ENCODE measurements at places on chromosomes 3 and 15.

- DNase-seq, result no peak
Measured at GRCh38 chr15:29573197-29573838, 248.9 kb downstream of the TJP1 start.

- no peak for DNase-seq
Measured at GRCh38 chr15:27723821-27724220, 375.3 kb downstream of the OCA2 start.

- no peak for DNase-seq
Measured at GRCh38 chr15:39127925-39128617, 452.8 kb upstream of the THBS1 start.

GRCh38 chr3:188230962-188231361, 77.0 kb downstream of the LPP start:
- no peak for DNase-seq

DNA sequence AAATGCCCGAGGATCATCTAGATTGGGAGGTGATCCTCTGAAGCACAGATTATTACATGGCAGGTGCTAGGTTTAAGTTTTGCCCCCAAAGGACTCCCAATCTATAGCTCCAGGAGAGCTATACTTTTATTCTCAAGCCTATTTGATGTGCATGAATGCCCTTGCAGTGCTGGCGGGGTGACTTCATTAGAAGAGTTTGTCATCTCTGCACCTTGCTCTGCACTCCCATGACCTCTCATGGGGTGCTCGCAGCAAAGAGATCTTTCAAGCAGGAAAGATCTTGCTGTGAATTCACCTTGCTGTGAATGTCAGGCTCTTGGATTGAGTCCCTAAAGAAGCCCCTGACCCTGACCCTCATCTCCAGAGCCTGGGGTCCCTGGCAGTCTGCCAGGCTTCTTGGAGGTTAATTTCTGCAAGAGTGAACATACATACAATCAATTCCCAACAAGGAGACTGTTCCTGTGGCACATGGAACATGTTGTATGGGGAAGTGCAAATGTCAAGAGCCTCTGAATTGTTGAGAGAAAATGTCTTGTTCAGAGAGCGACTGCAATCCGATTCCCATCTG, 45.9 kb downstream of the FAM43A start:
- DNase-seq, result no peak

DNA sequence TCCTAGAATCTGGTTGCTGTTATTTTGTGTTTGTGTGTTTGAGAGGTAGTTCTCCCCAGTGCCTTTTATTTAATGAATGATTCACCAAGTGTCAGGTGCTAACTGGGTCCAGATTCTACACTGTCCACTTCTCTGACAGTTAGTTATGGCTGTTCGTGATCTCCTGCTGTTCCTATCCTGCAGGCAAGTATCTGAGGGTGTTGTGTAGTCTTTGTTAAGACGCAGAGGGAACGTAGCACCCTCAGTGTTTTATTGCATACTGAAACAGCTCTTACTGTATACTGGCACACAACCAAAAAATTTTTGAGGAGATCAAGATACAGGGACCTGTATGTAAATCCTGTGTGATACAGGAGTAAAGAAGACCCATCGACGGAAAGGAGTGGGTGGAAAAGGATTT, 1271.3 kb downstream of the ROBO1 start:
- no peak for DNase-seq

DNA sequence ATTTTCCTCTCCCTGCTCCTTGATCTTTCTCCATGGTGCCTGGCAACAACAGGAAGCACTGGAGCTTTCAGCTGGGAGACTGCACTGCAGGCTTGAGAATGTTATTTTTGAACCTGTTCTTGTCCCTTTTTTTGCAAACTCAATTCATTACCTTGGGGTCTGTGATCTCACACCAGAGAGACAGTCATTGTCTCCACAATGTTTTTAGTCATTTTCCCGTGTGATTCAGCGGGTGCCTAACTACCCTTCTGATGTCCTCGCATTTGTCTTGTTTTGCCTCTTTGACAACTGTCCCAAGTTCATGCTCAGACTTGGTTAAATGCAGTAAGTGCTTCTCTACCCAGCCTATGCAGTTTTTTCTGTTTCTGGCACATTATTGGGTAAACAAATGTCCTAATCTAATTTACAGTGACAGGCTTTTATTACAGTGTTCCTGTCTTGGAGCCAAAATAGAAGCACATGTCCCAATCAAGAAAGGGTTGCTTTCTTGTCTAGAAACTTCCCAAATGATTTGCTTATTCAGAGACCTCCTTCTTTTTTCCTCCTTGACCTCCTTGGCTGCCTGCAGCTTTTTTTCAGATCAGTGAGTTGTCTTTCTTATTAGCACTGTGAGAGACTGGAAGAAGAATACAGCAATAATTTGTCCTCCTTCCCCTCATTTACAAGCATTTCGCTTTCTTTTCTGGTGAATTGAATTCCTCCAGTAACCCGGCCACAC, 162.4 kb downstream of the NSUN3 start:
- DNase-seq, result no peak

GRCh38 chr3:188830893-188831292, 340.9 kb upstream of the TPRG1 start:
- DNase-seq, result no peak

DNA sequence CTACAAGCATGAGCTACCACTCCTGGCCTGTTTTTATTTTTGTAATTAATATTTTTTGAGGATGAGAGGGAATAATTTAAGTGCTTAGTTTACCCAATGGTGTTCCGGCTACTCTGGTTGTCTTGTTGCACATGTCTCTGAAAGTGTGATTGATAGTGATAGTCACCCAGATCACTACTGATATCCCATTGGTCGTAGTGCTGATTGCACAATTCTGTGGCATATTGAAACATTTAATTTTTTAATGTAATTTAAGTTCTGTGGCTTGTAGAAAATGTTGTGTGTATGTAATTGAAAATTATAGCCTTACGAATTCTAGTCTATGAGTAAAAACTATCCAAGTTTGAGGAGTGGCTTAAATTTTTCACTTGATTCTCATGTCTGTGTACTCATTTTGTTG, 11.9 kb downstream of the ARIH2 start:
- DNase-seq, result no peak

GRCh38 chr3:128803307-128803706, 76.1 kb upstream of the ACAD9 start:
- DNase-seq, result no peak

GRCh38 chr3:29695643-29696198, 414.9 kb downstream of the RBMS3 start:
- DNase-seq, result no peak

DNA sequence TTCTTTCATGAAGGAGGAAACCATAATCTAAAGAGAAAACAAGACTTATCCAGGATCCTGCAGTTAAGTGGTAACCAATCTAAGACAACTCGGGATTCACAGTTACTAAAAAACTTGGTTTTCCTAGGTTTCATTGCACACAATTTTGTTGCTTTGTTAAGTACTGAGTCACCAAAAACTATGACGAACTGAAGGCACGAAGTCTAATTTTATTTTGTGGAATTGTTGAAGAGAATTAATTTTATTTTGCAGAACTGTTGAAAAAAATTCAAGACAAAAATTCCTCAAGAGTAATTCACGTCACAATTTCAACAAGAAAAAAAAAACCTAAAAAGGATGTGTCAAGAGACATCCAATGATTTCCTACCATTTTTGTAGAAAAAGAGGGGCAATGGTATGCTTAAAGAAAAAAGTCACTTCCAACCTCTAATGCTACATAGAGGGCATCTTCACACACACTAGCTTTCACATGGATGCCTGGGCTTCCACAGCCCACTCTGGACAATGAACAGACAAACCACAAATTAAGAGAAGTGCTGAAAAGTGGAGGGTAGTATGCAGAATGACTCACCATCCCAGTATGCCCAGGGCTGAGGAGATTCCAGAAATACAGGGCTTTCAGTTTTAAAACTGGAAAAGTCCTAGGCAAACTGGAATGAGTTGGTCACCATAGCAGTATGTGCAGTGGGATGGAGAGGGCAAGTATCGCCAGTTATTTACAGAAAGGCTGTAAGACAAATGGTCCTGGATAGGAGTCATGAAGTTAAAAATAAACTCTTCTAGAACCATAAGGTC, 29.2 kb downstream of the PLOD2 start:
- DNase-seq, result no peak

- DNase-seq, result no peak
Measured at GRCh38 chr3:52063026-52063723, 6.8 kb upstream of the DUSP7 start.

DNA sequence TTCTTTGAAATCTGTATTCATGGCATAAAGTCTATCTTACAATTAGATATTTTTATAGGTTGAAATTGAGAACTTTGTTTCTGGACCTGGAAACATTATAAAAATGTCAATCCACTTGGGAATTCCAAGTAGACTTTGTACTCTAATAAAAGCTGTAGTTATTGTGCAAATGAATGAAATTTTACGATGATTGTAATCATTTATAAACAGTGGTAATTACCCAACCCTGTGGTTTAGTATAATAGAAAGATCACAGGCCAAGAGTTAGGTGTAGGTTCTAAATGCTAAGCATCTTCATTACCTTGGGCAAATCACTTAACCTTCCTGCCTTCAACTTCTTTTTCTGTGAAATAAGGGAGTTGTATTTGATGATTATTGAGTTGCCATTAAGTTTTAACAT, 13.2 kb upstream of the SLC7A14 start:
- no peak for DNase-seq

DNA sequence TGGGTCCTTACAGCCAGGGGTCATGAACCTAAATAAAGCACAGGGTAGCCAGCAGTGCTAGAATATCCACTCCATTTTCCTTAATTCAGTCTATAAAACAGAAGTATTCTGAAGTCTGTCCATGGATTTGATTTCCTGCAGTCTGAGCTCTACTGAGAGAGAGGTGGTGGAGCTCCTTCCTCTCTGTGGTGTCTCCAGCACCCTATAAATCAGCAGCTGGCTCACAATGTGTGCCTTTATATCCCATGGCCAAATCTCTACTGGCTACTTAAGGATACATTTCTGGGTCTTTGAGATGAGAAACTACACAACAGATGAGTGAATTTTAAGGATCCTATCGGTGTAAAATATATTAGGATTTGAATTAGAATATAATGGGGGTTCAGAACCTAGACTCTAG, 339.9 kb upstream of the RBMS3 start:
- DNase-seq, result no peak

Measured in activated effector memory CD4-positive, alpha-beta T cell treated with Interleukin-2 at 50 U/mL for 16 hours (primary cell).